ENCODE measurements at places on chromosomes 3 and 15.

GRCh38 chr3:8658306-8659212 is 14.0 kb upstream of the SSUH2 start:
- DNase-seq, result peak; percentile 44

DNA sequence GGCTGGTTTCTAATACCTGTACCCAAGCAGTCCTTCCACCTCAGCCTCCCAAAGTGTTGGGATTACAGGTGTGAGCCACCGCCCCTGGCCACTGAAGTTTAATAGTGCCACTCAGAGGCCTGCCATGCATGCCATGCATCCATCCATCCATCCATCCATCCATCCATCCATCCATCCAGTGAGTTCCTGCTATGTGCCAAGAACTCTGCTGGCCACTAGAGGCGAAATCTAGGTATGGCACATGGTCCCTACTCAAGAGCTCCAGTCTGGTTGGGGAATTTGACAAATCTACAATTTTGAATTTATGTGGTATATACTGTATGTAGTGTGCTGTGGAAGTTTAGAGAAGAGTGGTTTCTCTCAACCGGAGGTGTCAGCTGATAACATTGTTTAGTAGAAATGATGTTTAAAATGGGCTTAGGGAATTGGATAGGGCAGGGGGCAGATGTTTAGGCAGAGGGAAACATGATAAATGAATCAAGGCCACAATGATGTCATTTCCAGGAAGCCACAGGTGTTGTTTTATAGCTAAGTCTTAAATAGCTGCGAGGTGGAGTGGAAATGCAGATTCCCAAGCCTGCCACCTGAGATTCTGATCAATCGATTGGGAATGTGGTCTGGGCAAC is 384.4 kb upstream of the C2CD4B start:
- DNase-seq, result peak; percentile 2

DNA sequence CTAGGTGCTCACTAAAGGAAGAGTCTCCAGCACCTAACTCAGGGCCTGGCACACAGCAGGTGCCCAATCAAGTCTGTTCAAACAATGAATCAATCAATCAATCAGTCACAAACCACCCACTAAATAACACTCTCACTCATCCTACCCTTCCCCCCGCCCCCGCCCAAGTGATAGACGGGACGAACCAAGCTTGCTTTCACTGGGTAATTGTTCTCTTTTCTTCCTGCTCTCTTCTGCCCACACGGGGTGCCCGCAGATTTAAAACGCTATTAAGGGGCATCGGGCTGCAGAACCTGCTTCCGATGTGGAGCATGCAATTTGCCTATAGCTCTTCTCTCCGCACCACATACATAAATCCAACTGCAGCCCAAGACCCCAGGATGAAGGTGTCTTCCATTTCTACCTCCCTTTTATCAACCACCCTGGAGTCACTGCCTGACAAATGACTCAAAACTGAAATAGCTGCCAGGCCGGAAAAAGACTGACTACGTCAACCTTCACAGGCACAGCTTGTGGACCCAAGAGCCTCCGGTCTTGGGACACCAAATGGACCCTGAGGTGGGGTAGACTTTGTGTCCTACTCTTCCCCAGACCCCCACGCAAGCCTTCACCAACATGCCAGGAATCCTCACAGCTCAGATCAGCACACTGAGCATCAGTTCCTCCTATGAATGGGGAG is 1.7 kb downstream of the KLHL25 start:
- DNase-seq, result no peak

DNA sequence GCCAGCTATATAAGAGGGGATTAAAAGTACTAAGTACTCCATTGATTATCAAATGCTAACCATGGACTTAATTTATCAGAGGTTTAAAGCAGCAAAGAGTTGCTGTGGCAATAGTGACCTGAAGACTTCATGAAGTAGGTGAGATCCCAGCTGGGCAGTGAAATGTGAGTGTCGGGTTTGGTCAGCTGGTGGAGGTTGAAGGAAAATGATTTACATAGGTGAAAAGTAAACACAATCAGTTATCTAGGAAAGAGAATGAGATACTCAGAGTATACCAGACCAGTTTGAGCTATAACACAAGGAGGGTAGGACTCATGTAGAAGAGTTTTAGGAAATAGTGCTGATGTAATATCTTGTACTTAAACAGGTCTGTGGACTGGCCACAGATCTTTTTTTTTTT is 16.5 kb upstream of the FBXO22 start:
- no peak for DNase-seq

GRCh38 chr3:188266562-188267274 is 112.8 kb downstream of the LPP start:
- no peak for DNase-seq

- DNase-seq, result no peak
Observed at GRCh38 chr3:30615615-30616346, 9.4 kb downstream of the TGFBR2 start.

DNA sequence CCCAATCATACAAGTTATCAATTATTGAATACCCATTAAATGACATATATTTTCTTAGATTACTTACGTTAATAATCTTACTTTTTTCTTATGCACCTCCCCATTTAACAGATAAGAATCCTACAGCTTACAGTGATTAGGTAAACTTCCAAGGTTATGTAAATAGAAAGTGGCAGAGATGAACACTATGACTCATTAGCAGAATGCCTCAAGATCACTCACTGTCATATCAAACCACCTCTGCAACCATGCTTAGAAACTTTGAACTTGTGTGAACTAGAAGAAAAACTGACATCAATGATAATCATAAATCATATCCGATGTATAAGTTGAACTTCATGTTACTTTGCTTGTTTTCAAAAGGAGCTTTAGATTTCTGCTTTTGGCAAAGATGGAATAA is 911.6 kb upstream of the ARPP21 start:
- DNase-seq, result no peak

DNA sequence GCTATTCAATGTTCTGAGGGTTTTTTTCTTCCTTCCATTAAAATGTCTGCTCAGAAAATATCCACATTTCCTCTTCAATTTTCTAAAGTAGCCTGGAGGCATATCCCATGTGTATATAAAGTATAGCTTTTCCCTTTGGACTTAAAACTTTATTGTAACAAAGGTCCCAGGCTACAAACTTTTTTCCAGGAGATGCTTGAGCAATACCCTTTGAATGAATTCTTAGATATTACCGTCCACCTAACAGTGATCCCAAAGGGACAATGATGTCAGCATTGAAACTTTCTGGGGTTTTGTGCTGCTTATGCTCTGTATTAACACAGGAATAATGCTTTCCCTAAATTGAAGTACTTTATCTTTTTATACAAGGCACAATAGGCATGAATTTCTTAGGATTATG is 525.2 kb downstream of the CADM2 start:
- no peak for DNase-seq

- DNase-seq, result no peak
Observed at GRCh38 chr15:34890424-34890823, 79.1 kb downstream of the AQR start.

DNA sequence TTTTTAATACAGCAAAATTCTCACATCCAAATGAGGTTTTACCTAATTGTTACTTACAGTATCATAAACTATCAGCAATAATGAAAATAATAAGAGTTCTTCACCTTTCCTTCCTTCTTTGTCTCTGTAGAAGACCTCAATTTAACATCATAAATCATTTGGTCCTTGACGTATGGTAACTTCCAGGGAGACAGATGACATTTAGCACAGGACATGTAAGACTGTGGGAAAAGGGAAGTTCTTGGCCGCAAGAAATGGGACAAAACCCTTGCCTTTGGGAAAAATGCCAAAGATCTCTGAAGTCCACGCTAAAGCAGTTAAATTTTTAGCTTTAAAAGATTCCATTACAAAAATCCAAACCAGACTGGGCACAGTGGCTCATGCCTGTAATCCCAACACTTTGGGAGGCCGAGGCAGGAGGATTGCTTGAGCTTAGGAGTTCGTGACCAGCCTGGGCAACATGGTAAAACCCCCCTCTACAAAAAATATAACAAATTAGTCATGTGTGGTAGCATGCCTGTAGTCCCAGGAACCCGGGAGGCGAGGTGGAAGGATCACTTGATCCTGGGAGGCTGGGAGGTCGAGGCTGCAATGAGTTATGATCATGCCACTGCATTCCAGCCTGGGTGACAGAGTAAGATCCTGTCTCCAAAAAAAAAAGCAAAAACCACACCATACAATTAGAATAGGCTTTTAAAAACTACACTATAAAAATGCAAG is 8.8 kb downstream of the PTPN9 start:
- DNase-seq, result no peak

- DNase-seq, result no peak
Observed at GRCh38 chr3:113165841-113166240, 45.5 kb upstream of the BOC start.

DNA sequence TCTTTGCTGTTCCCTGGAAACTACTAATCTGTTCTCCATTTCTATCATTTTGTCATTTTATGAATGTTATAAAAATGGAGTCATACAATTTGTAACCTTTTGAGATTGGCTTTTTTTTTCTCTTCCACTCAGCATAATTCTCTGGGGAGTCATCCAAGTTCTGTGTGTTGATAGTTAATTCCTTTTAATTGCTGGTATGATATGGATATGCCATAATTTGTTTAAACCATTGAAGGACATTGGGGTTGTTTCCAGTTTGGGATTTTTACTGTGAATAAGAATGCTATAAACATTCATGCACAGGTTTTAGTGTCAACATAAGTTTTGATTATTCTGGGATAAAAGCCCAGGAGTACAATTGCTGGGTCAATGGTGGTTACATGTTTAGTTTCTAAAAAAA is 279.4 kb downstream of the WNT5A start:
- peak; percentile 47 for DNase-seq

DNA sequence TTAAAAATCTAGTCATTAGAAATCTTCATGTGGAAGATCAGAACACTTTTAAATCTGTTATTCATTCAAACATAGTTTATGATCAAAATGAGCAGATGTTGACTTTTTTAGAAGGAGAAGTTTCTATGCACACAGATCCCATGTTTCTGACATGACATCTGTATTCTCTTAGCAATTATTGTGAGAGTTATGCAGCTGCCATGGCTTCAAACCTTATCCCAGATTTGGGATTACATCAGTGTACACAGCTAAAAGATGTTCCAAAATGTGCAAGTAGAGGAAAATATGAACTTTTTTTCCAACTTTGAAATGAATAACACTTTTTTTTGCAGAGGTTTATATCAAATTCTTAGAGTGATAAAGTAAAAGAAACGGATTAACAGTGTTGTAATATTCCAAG is 1166.9 kb downstream of the ZPLD1 start:
- no peak for DNase-seq

DNA sequence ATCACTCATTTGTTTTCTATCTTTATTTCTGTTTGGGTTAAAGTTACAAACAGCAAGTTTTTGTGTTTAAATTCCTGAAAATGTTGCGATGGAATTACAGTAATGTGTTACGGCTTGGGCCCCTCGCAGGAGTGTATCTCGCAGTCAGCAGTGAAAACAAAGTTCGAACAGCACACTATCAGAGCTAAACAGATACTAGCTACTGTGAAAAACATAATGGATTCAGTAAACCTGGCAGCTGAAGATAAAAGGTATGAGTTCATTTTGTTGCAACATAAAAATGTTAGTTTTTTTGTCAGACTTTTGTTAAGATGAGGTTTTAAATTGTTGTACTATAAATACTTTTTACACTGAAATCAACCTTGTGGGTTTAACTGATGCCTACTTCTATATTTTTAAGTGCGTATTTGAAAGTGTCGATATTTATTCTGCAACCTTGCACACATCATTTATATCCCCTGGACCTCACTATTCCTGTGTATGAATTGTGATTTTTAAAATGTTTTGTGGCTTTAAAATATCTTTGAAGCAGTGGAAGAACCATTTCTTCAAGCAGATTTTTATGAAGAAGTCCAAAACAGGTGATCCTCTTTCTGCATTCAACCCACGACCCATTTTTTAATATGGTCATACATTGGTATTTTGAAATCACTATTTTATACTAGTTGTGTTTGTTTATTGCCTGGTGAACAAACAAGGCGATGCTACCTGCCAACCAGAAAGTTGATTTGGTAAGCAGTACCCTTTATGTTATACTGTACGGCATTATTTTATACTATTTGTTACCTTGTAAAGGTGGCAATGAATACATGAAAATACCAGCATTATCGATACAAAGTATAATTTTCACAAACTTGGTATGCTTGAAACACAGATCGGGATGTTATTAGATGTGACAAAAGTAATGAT is 27.8 kb downstream of the MFN1 start:
- no peak for DNase-seq

GRCh38 chr15:70556779-70557178 is 206.6 kb downstream of the UACA start:
- no peak for DNase-seq

DNA sequence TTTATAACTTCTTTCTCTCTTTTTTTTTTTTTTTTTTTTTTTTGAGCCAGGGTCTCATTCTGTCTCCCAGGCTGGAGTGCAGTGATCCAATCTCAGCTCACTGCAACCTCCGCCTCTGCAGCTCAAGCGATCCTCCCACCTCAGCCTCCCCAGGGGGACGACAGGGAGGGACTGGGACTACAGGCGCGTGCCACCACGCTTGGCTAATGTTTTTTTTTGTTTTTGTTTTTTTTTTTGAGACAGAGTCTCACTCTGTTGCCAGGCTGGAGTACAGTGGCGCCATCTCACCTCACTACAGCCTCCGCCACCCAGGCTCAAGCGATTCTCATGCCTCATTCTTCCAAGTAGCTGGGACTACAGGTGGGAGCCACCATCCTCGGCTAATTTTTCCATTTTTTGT is 17.7 kb upstream of the PRKCI start:
- no peak for DNase-seq

- no peak for DNase-seq
Observed at GRCh38 chr15:89329329-89330084, 5.1 kb downstream of the POLG start.

DNA sequence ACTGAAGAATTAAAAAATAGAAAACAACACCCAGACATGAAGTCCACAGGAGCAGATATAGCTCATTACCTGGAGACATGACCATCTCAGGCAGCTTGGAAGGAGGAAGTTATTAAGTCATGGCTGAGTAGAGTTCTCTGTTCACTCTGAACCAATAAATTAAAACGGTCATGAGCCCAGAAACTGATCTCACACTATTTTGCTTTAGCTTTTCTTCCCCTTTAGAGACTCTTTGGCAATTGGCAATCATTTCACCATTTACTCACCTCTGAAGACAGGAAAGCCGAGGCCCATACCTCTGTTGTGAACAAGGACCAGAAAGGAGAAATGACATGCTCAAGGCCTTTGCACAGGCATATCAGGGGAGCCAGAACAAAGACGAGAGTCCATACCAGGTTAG is 26.6 kb downstream of the CLDN18 start:
- no peak for DNase-seq

GRCh38 chr3:45693941-45694521 is 4.8 kb downstream of the SACM1L start:
- DNase-seq, result no peak

DNA sequence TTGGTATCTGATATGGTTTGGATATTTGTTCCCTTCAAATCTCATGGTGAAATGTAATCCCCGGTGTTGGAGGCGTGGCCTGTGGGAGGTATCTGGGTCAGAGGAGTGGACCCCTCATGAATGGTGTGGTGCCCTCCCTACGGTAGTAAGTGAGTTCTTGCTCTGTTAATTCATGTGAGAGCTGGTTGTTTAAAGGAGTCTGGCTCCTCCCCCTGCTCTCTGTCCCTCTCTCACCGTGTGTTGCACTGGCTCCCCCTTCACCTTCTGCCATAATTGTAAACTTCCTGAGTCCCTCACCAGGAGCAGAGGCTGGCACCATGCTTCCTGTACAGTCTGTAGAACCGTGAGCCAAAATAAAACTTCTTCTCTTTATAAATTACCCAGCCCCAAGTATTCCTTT is 246.9 kb upstream of the AGTR1 start:
- peak; percentile 14 for DNase-seq

GRCh38 chr15:73078722-73079121 is 26.5 kb downstream of the NEO1 start:
- DNase-seq, result no peak

GRCh38 chr3:152236716-152237115 is 32.0 kb upstream of the MBNL1 start:
- no peak for DNase-seq

Measured in NCI-H2081 (cell line).